ENCODE measurements at places on chromosomes 13 and 19. TPM values are rescaled to one million over a fixed set of nuclear protein-coding genes. Genes with fewer than 3 reads are reported as not detected.

The UBE2L5 gene
- total RNA-seq = not detected

The STK24 gene
- 133 TPM for total RNA-seq

GRCh38 chr13:94641409-94641941 is 39.8 kb downstream of the GPR180 start:
- no peak for DNase-seq

DNA sequence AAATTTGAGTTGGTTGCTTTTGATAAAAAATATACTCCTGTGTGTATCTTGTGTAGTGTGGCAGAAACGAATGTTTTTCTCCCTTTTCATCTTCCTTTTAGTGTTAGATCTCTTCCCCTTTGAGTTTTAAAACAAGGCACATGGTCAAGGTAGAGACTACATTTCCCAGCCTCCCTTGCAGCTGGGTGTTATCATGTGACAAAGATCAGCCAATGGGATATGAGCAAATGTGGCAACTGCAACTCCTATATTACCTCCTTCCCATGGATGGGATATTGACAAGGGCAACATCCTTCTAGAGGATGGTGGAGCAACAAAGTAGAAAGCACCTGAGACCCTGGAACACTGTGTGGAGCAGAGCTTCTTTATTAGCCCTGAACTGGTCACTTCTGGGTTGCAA is 42.4 kb downstream of the ADGRE3 start:
- no peak for DNase-seq

DNA sequence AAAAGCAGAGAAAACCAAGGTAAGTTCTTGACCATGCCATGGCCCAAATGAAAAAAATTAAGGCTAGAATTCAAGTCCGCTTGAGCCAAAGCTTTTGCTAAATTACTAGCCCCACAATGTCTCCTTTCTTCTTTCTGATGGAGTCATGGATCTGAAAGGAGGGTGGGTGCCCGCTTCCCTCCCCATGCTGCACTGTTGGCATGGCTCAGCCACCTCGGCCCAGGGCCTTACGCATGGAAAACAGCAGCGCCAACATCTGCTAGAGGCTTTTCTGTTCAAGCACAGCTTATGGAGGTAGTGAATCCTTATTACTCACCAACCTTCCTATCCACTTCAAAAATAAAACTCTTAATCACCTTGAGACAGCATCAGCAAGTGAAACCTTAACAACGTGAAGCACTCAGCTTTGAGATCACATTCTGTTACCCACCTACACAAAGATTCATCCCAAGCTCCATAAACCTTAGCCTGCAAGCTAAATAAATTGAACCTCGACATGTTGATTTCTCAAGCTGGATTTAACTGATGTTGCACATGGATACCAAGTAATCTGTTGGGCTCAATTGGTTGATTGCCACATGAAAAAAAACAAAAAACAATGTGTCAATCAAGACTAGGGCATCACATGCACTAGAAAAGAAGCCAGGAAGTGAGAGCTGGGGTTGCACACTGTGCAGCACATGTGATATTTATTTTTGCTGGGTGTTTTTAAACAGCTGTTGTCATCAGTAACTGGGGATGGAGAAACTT is 43.4 kb downstream of the TPT1 start:
- no peak for DNase-seq

DNA sequence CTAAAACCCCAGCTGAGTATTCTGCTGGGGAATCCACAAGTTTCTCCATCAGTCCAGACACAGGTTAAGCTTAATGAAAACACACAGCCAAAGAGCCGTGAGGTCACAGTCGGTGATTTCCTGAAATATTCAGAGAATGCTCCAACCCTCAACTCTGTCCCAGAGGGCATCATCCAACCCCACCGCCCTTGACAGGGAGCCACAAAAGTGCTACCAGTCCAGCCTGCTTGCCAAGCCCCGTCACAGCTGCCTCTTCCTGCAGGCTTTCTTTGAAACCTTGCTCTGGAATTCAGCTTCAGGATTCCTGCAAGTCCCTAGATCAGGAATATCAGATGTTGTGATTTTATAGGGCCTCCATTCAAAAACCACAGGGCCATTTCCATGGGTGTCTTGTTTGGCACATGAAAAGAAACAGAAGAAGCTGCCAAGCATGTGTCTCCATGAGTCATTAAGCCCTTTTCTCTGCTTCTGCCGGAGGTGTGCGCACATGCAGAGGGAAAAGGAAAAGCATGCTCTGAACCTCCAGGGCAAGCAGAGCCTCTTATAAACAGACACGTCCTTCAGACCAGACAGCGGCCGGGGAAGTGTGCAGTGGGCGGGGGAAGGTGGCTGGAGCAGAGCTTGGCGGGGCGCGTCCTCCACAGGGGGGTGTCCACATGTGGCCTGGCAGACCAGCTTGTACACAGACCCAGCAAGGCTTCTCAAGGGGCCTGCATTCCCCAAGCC is 164.7 kb downstream of the KATNAL1 start:
- DNase-seq = peak; percentile 86

DNA sequence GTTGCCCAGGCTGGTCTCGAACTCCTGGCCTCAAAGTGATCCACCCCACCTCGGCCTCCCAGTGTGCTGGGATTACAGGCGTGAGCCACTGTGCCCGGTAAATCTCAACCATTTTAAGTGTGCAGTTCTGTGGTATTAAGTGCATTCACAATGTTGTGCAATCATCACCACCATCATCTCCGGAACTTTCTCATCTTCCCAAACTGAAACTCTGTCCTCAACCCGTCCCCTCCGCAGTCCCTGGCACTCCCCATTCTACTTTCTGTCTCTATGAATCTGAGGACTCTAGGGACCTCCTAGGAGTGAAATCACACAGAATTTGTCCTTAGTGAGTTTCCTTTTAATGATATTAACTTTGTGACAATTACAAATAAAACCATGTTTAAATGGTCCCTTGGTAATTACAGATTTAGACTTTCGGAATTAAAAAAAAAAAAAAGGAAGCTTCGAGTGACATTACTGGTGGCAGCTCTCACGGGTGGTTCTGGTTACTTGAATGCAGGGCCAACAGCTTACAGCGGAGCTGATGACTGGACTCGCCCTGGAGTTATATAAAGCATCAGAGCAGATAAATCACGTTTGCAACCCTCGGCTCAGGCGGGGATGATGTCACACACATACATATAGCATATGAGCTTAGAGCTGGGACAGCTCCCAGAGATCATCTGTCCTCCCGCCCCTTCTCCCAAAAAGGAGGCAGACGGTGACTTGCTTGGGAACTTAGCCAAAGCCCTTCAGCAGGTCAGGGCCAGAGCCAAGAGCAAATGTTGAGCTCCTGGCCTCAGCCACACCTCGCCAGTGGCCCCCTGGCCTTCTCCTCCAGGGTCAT is 89.8 kb downstream of the ZNF557 start:
- no peak for DNase-seq

The TMEM255B gene
- 2.7 TPM for total RNA-seq

Data from SJSA1 (cell line).